Endothelial cell (in vitro differentiated cells): ENCODE measurements at places on chromosomes 5 and 9.

- DNase-seq: no peak
Observed at GRCh38 chr5:92559781-92560180, 1021.2 kb downstream of the NR2F1-AS1 start.

- no peak for DNase-seq
Observed at GRCh38 chr5:67516948-67517565, 320.5 kb upstream of the CD180 start.

- no peak for DNase-seq
Observed at GRCh38 chr9:100222674-100223073, 123.6 kb downstream of the INVS start.

GRCh38 chr9:37229882-37230482 lies 109.6 kb downstream of the ZCCHC7 start:
- no peak for DNase-seq

DNA sequence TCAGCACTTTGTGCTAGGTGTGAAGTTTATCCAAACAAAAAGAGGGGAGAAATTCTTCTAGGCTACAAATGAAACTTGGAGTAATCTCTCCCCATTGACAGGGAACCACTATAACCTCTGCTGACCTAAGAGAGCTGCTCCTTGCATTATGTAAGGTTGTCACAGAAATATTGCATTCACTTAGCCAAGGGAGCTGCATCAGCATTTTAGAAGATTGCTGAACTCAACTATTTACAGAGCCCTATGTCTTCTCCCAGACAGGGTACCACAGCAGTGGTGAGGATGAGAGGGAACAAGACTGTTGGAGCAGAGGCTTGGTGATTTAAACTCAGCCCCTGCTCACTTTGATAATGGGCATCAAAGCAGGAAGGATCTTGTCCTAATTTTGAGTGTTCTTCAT lies 362.0 kb downstream of the TMEM38B start:
- DNase-seq: no peak

- DNase-seq: no peak
Observed at GRCh38 chr5:32776200-32776599, 65.1 kb downstream of the NPR3 start.

DNA sequence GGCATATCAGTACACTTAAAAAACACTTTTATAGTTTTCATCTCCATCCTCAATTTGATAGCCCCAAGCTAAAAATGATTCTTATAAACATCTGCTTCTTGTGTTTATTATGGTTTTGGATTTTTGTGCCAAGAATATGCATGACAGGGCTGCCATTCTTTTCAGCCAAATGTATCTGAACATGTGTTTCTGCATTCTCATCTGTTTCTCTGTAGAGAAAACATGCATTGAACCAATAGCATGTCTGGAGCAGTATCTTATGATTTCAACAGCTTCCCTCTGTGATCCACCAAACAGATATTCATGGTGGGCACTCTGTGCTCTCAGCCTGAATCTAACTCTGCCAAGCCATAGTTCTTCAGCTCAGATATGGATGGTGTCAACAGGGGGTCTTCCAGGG lies 99.3 kb upstream of the ERCC6L2 start:
- no peak for DNase-seq

- DNase-seq: no peak
Observed at GRCh38 chr5:127002390-127002789, 28.0 kb downstream of the MARCHF3 start.

GRCh38 chr5:169415371-169415770 lies 114.4 kb upstream of the SLIT3 start:
- DNase-seq: no peak

- DNase-seq: peak; percentile 60
Observed at GRCh38 chr5:72366324-72366976, 46.3 kb downstream of the PTCD2 start.

DNA sequence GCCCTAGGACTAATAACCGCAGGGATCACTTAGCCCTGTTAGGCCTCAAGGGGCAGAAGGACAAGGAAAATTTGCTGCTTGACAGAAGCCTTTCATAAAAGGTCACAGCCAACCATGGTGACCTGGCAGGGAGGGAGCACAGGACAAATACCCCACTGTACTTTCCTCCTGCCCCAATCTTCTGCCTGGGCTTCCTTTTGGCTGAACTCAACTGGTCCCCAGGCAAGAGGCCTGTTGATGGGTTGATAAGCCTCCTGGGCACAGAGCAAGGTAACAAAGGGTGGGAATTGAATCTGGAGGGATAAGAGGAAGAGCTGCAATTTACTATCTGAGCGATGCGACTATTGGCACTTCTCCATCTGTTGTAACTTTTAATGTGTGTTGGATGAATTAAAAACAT lies 392.9 kb downstream of the RASEF start:
- DNase-seq: no peak

DNA sequence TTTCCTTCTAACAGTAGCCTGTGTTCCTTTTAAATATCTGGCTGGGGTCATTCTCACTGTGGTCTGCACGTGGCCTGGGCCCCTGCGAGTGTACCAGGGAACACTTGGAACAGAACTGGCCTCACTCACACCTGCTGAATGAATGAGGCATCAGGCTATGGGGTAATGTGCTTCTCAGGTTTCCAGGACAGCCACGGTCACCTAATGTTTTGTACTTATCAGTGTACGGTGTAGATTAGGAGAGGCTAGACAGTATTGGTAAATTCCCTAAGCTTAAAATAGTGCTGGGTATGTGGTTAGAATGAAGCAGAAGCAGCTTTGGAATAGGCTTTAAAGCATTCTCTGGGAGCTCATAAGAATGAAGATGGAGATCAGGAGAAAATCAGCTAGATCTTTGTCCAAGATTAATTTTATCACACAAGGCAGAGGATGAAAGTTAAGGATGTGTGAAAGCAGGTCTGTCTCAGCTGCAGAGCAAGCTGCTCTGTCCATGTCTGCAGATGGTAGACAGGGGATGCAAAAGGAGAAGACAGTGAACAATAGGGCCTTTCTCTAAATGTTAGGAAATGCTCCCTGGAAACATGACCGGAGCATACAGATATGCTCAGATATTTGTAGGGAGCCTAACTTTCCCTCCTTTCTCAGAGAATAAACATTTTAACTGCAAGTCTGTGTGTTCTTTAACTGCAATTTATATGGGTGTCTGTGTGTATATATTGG lies 267.5 kb downstream of the NR3C1 start:
- no peak for DNase-seq

GRCh38 chr5:59785676-59786333 lies 107.7 kb downstream of the PDE4D start:
- DNase-seq: no peak

GRCh38 chr5:59180515-59180914 lies 597.6 kb downstream of the RAB3C start:
- no peak for DNase-seq

DNA sequence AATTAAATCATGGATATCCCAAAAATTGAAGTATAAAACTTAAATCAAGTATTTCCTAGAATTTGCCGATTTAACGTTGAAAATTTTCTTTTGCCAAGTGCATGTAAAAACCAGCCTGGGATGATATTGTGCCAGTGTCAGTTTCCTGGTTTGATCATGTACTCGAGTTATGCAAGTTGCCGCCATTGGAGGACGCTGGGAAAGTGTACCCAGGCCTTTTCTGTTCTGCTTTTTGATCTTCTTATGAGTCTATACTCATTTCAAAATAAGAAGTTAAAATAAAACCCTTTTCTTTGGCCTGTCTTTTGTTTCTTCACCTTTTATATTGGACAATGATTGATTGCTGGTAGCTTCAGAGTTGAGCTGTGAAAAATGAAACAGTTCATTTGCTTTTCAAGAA lies 93.1 kb upstream of the NFIL3 start:
- no peak for DNase-seq

GRCh38 chr5:134545070-134545868 lies 19.8 kb downstream of the JADE2 start:
- no peak for DNase-seq

- no peak for DNase-seq
Observed at GRCh38 chr5:176559683-176560082, 10.5 kb downstream of the CDHR2 start.

- DNase-seq: no peak
Observed at GRCh38 chr9:13898957-13899356, 415.0 kb downstream of the NFIB start.

DNA sequence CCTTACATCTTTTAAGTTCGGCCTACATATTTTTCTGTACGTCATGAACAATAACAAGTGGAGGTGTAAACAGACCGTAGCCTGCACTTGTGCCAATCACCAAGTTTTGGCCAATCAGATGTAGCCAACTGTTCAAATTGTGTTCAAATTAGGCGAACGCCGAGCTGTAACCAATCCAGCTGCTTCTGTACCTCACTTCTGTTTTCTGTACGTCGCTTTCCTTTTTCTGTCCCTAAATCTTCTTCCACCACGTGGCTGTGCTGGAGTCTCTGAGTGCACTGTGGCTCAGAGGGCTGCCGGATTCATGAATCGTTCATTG lies 26.4 kb downstream of the TRIM14 start:
- no peak for DNase-seq

DNA sequence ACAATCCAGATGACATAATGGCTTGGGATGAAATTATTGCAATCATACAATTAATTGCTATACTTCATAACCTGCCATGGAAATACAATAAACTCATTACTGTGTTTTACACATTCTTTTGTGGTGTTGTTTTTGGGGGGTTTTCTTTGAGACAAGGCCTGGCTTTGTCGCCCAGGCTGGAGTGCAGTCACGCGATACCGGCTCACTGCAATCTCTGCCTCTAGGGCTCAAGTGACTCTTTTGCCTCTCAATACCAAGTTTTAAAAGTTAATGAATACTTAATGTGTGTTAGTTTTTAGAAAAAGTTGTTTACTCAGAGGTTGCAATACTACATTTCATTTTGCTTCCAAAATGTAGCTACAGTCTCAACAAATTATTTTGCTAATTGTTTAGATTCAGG lies 598.4 kb downstream of the CHSY3 start:
- DNase-seq: no peak

- DNase-seq: peak; percentile 24
Observed at GRCh38 chr9:90870621-90871326, 69.2 kb downstream of the SYK start.

- DNase-seq: no peak
Observed at GRCh38 chr9:33264003-33264472, 470 bp downstream of the BAG1 start.

- no peak for DNase-seq
Observed at GRCh38 chr5:157732130-157732514, 902 bp downstream of the THG1L start.

- no peak for DNase-seq
Observed at GRCh38 chr9:36489453-36489852, 83.2 kb upstream of the MELK start.

GRCh38 chr5:18882154-18882553 lies 1105.8 kb downstream of the CDH18 start:
- no peak for DNase-seq

DNA sequence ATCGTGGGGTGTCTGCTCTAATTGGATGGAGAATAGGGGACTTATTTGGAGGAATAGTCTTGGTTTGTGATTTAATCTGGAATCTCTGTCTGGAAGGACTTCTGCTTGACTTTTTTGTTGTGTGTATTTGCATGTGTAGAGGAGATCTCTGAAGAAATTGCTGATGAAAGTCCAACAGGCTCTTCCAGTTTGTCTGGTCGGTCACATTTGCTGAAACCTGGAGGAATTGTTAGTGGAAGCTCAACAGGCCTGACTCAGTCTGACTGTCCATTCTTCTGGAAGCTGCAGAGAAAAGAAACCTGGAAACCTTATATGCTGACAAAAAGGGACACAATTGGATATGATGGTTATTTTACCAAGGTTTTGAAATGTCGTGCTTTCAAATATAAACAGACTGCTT lies 33.4 kb upstream of the TENT2 start:
- DNase-seq: no peak

GRCh38 chr5:612498-613424 lies 621 bp downstream of the CEP72 start:
- peak; percentile 27 for DNase-seq

DNA sequence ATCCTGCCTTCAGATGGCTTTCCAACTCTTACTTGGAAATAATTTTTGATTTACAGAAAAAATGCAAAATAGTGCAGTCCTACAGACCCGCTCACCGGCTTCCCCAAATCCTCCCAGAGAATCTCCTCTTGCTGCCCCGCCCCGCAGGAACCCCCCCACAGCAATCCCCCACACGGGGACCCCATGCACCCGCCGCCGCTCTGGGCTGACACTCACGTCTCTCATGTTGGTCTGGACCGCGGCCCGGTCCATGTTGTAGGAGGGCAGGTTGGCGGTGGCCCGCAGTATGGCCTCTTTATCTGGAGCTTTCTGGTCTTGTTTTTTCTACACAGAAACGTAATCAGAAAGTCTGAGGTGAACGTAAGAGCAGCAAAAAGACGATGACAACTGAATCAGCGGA lies 13.6 kb downstream of the UBAC1 start:
- DNase-seq: no peak

GRCh38 chr9:131530920-131531832 lies at the start of gene UCK1:
Gene UCK1 (minus strand): TSS chr9:131531263. CDS start chr9:131531174, 89 bp downstream.
- DNase-seq: peak; percentile 79
